ENCODE measurements at places on chromosomes 5 and 9. TPM values are rescaled to one million over a fixed set of nuclear protein-coding genes. Genes with fewer than 3 reads are reported as not detected.

The PDCD1LG2 gene
- 1.2 TPM for polyA plus RNA-seq

The OBP2B gene
- polyA plus RNA-seq, result not detected

The ASPN gene
- 1.5 TPM for polyA plus RNA-seq

The RPS14 gene
- 4,593 TPM for polyA plus RNA-seq

The AGXT2 gene
- not detected for polyA plus RNA-seq

The IL5 gene
- polyA plus RNA-seq, result not detected

The UHRF2 gene
- 7.6 TPM for polyA plus RNA-seq

The MYOZ3 gene
- 0.60 TPM for polyA plus RNA-seq

The CDC25C gene
- 0.60 TPM for polyA plus RNA-seq

The PCDHB12 gene
- 0.60 TPM for polyA plus RNA-seq

The SLC25A46 gene
- polyA plus RNA-seq, result 37.7 TPM

The ISL1 gene
- 0.46 TPM for polyA plus RNA-seq

The OLFML2A gene
- polyA plus RNA-seq, result 0.46 TPM

The PTGES2 gene
- polyA plus RNA-seq, result 56.5 TPM

The AFAP1L1 gene
- 3.0 TPM for polyA plus RNA-seq

The NXNL2 gene
- polyA plus RNA-seq, result 1.2 TPM

The TTC23L gene
- 0.06 TPM for polyA plus RNA-seq

The SPZ1 gene
- polyA plus RNA-seq, result not detected

The TPPP gene
- 2.6 TPM for polyA plus RNA-seq

The NOXA1 gene
- 15.0 TPM for polyA plus RNA-seq

The HTR1A gene
- not detected for polyA plus RNA-seq

The KCNN2 gene
- polyA plus RNA-seq, result not detected
